ENCODE measurements at places on chromosomes 11 and 22. TPM values are rescaled to one million over a fixed set of nuclear protein-coding genes. Genes with fewer than 3 reads are reported as not detected.

TUBA8 gene
- 1.8 TPM for total RNA-seq

KCTD14 gene
- total RNA-seq: 0.73 TPM

RAB39A gene
- total RNA-seq: not detected

PLAAT2 gene
- total RNA-seq: not detected

TPP1 gene
- 171 TPM for total RNA-seq

OR5B21 gene
- total RNA-seq: not detected

SLC29A2 gene
- total RNA-seq: 2.0 TPM

LTBP3 gene
- total RNA-seq: 256 TPM

DNA sequence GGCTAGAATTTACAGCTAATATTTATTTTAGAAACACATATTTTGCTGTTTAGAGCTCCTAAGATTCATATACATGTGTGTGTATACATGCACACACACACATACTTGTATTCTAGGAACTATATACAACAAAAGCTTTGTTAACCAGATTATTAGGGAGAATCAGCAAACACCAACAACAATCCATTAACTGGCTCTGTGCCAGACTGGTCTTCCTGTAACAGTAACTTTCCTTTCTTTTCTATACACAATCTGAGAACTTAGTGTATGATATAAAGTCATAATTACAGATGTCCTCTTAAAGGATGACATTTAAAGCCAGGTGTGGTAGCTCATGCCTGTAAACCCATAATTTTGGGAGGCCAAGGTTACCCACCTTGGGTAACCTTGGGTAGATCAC is 49.5 kb upstream of the CLNS1A start:
- no peak for DNase-seq

- DNase-seq: no peak
Observed at GRCh38 chr11:105693075-105693759, 83.3 kb downstream of the GRIA4 start.

GRCh38 chr22:29469755-29470154 is 10.3 kb upstream of the NEFH start:
- DNase-seq: no peak

DNA sequence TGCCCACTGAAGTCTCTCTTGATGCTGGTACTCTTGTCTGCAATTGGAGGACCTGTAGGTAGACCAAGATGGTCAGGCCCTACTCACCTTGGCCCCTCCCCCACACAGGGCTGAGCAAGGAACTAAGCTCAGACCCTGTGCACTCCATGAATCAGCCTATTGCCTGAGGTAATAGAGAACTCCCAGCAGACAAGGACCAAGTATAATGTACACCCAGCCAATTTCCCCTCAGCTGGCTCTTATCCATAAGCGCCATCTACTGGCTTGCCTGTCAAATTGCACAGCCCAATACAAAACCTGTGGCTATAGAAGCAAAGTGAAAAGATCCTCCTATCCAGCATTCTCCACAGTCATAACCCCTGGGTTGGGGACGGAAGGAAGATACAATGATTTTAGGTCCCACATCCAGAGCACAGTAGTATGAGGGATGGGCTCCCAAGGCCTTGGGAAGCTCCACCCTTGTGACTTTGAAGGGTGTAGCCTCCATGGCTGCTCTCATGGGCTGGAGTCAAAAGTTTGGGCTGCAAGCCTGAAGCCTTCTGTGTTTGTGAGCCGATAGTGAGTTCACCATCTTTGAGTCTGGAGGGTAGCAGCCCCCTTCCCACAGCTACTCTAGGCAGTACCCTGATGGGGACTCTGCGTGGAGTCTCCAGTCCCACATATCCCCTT is 56.0 kb downstream of the GLYATL2 start:
- no peak for DNase-seq

DNA sequence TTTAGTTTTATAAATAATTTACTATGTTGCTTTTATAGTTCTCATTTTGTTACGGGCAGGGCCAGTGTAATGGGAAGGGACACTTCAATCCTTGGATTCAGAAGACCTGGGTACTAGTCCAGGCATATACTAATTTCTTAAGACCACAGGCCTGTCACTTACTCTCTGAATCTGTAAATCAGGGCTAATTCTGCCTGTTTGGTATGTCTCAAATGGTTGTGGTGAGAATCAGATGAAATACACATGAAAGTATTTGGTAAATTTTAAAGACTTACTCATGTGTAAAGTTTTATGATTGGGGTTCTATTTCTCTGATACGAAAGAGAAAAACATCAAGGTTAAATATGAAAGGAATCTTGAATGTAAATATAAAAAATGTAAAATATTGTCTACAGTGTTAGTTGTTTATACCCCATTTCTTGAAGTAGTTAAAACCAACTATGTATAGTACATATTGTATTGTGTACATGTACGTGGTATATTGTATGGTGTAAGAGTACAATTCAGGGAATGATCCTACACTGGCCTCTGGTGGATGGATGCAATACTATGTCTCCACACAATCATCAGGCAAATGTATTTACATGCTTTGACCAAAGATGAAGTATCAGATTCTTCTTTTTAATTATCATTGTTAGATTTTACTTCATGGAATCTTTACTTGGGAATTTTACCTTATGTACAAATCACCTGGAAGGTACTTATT is 24.5 kb upstream of the RAG2 start:
- no peak for DNase-seq

- DNase-seq: no peak
Observed at GRCh38 chr22:49093192-49093880, 734.3 kb downstream of the BRD1 start.

DNA sequence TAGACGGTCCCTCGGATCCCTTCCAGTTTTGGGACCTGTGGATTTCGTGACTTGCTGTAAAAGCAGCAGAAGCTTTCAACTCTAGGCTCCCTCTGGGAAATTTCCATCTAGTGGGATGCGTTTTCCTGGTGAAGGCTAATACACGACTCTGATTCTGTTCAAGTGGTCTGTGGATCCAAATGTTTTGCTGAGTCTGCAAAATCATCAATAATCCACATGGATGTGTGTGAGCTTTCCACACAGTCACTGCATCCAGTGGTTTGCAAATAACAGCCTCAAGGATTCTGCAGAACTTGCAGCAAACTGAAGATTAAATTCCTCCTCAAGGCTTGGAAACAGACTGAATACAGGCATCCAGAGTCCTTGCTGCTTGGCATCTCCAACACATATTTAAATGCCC is 12.2 kb upstream of the DDB2 start:
- DNase-seq: no peak

- no peak for DNase-seq
Observed at GRCh38 chr11:9302448-9302847, 11.9 kb downstream of the TMEM41B start.

DNA sequence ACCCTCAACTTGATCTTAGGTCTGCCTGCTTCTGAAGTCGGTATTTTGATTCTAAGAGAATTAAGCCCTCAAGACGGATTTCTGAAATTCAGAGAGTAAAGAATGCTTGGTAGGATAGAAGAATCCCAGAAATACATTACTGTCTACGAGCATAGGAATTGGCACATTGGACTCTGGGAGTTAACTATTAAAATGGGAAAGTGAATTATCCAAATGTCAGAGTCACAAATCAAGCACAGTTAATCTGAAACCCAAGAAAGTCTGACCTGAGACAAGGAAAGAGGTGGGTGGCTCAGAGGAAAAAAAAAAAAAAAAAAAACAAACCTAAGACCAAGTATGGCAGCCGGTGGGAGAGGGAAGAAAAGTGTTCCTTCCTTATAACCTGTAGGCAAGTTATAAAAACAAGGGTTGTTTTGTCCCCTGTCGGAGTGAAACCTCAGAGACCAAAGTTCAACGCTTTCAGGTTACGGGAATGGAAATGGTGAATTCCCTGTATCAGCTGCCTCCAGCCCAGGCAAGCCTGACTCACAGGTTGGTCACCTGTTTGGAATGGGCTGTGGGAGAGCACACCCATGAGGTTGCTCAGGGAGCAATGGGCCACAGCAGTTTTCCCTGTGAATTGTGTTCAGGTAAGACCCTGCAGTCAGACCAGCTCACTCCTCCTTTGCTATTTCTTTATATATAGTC is 139.0 kb downstream of the ETS1 start:
- DNase-seq: no peak

- DNase-seq: no peak
Observed at GRCh38 chr11:134334796-134335571, 3.2 kb downstream of the GLB1L2 start.

GRCh38 chr22:19082793-19083192 is 39.4 kb downstream of the DGCR2 start:
- DNase-seq: no peak

DNA sequence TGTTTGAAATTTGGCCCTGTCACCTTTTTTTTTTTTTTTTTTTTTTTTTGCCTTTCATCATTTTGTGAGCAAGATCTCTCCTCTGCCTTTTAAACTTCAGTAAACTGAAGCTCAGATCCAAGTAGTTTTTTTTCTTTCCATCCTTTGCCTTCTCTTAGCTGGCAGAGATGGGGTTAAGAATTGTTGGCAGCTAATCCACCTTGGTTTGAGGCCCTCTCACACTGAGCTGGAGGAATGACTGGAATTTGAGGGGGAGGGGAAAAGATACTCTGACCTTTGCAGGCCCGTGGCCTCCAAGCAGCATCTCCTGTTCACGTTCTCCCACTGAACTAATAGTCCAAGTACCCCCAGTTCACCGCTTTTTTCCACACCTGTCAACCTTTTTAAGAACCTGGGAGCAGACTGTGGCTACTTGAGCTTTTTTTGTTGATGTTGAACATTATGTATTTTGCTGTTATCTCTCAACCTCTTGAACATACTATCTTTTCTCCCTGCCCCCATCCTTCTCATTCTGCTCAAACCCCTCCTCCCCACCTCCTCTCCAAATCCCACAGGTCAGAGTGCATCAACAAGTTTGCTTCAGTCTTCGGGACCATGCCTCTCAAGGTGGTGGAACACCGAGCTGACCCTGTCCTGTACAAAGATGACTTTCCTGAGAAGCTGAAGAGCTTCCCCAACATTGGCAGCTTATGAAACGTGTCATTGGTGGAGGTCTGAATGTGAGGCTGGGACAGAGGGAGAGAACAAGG is 66.2 kb downstream of the ALX4 start:
- no peak for DNase-seq

DNA sequence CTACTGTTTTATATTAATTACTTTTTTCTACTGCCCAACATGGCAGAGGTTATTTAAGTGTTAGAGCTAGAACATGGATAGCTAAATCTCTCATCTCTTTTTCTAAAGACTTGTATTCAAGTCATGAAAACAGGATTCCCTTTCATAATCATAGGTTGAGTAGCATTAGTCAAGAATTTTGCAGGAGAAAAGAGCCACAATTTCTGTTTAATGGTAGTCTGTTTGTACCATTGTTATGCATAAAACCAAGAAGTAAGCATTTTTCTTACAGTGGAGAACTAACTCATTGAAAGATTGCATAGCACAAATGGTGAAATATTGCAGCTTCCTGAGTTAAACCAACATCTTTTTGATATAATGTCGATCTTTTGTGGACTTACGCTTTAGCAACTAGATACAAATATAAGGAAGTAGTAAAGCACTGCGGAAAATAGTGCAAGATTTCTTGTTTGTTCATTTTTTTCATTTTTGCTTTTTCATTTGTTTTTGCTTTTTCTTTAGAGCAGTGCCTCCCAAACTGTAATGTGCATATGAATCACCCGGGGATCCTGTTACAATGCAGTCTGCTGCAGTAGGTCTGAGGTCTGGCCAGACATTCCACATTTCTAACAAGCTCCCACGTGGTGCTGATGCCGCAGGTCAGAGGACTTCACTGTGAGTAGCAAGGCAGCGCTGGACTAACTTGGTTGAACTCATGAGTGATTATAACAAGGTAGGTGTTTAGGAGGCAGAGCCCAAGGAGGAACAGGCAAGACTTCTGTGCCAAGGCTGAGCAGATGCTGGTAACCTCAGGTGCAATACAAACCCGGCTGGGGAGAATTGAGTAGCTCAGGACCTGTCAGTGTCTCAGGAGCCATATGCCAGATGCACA is 4.6 kb downstream of the ETS1 start:
- no peak for DNase-seq

DNA sequence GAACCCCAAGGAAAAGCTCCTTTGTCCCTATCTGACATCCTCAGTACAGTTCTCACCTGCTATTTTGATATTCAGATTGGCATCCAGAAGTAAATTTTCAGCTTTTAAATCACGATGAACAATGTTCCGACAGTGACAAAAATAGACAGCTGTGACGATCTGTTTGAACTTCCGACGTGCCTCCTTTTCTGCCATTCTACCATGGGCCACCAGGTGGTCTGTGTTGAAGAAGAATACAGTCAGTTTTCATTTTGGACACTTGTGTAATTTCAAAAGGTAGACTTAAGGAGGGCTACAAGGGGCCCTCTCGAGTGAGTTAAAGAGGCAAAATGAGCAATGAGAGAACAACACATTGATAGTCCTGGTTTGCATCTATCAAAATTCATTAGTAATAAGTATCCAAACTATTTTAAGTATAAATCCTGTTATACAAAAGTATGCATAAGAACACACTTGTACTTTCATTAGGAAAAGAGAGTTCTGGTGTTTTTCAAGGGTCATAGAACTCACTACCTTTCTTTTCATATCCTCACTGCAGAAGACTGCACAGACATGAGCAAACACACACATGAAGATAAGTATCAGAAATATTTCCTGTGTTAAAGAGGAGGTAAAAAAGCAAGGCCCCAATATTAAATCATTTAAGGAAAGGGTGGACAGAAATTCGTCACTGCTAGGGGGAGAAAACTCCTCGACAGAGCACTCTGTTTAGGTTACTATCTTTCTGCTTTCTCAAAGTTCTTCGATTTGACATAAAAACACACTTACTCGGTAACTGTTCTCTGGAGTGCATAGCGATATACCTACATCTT is 89.9 kb upstream of the APOA1 start:
- DNase-seq: no peak

DNA sequence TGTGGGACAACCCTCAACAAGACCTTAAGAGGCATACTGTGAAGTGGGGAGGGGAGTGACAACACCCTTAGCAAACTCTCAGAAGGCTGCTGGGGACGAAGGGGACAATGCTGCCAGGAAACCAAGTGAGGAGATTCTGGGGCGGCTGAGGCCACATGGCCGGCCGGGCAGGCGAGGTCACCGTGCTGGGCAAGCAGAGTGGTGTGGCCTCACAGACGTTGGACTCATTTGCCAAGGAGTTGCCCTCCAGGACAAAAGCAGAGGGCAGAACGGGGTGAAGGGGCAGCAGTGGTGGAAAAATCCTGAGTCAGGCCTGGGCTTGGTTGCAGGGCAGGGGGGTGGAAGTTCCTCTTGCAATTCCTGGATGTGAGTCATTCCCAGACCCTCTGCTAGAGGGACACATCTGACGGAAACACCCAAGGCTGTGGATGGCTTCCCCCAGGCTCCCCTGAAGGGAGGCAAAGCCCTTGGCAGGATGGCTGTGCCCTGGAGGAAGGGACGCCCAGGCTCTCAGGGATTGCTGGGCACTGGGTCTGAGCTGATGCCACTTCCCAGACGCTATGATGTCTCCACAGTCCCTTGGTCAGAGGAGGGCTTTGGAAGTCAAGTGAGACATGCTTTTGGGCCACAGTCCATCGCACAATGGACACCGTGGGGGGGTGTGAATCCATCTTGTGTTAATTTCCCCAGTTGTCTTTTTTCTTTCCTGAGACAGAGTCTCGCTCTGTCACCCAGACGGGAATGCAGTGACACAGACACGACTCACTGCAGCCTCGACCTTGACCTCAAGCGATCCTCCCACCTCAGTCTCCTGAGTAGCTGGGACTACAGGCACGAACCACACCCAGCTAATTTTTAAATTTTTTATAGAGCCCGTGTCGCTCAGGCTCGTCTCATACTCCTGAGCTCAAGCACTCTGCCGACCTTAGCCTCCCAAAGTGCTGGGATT is 16.2 kb upstream of the SHANK3 start:
- peak; percentile 83 for DNase-seq

- DNase-seq: no peak
Observed at GRCh38 chr22:30393885-30394284, 2.9 kb upstream of the SEC14L2 start.

Data from osteocyte (in vitro differentiated cells).